ENCODE measurements at places on chromosomes 2 and 18.

- DNase-seq, result no peak
Observed at GRCh38 chr2:129753261-129753660, 226.2 kb upstream of the RAB6C start.

DNA sequence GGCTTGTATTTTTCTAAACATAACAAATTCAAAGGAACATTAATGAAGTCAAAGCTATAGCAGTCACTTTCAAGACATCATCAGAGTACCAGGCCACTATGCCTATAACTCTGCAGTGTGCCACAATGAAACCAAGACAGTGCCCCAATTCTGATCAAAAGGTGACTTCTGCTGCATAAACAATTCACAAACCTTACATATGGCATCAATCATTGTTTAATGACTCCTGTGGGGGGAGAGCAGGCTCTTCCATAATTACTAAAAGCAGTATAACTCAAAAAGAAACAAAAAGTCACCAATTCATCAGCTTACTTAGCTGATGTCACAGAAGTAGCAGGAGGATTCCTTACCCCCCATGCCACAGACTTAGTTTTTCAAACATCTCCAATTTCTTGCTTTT is 15.5 kb downstream of the LPIN2 start:
- DNase-seq, result no peak

DNA sequence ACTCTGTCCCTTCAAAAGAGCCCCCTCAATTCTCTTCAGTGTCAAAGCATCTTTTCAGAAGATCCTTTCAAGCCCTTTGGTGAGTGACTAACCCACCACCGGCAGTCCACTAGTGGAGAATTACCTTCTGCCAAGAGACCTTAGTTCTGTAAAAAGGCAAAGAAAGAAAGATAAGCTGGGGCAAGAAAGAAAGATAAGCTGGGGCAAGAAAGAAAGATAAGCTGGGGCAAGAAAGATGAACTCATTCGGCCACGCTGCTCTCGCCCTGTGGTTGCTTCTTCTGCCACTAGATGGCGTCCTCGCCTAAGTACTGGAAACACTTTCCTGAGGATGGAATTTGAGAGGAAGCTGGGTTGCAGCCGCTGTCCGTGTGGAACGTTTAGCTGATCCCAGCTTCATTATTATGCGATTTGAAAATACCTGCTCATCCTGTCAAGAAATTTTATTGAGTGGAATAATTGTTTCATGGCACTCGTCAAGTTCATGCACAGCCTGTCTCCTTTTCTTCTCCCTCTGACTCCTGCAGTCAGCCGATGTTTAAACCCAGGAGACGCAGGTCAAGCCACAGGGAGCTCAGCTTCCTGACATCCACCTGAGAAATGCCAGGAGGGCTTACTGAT is 17.3 kb upstream of the ANXA4 start:
- DNase-seq, result peak; percentile 81

- DNase-seq, result no peak
Observed at GRCh38 chr18:9730786-9731185, 22.7 kb downstream of the RAB31 start.

GRCh38 chr18:25047983-25048382 is 304.0 kb downstream of the ZNF521 start:
- no peak for DNase-seq

DNA sequence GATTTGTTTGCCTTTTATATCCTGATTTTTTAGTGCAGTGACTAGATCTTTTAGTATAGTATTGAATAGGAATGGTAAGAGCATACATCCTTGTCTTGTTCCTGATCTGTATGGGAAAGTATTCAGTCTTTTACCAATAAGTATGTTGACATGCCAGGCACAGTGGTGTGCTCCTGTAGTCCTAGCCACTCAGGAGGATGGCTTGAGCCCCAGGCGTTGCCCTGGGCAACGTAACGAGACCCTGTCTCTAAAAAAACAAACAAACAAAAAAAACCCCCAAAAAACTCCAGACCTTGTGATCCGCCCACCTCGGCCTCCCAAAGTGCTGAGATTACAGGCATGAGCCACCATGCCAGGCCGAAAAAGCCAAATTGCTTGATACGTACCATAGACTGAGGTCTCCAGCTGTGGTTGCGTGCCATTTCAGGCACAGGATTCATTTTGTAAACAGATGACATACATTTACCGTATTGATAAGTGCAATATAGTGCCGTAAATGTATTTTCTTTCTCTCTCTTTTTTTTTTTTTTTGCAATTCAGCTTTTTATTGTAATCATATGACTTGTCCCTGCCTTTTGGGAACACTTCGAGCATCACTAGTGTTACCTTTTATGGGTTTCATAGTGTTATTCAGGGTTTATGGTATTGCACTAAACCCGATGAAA is 18.5 kb downstream of the BIRC6 start:
- no peak for DNase-seq

- DNase-seq, result no peak
Observed at GRCh38 chr2:217231724-217232123, 371.9 kb upstream of the TNP1 start.

DNA sequence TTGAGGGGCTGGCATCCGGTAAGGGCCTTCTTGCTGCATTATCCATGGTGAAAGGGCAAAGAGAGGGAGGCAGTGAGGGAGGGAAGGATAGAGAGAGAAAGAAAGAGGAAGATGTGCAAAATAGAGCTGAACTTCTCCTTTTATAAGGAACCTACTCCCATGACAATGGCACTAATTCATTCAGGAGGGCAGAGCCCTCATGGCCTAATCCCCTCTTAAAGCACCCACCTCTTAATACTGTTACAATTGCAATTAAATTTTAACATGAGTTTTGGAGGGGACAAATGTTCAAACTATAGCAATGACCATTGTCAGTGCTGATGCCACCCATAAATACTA is 60.2 kb downstream of the CXCR4 start:
- DNase-seq, result no peak

DNA sequence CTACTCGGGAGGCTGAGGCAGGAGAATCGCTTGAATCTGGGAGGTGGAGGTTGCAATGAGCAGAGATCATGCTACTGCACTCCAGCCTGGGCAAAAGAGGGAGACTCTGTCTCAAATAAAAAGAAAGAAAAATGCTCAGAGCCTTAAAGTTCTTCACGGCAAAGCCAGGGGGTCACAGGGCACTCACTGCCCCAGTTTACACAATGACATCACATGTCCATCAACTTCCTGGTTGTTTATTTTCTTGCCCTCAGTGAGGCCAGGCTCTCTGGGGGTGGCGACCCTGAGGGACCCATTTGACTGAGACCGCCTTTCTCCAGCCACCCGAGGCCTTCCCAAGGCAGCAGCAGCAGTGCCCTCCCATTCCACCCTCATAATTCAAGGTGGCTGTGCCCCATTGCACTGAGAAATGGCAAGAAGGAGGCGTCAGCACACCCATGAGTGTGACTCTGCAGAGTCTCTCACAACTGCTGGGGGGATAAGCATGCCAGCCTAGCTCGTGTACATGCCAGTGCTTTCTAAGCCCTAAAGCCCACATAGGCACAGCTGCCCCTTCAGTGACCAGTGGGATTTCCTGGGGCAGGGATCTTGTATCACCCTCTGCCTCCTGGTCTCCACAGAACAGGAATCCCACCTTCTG is 50.0 kb downstream of the SFXN5 start:
- DNase-seq, result no peak

GRCh38 chr2:134712299-134712698 is 6.5 kb downstream of the TMEM163 start:
- DNase-seq, result no peak

- DNase-seq, result no peak
Observed at GRCh38 chr2:216989340-216990129, 129.7 kb upstream of the TNP1 start.

DNA sequence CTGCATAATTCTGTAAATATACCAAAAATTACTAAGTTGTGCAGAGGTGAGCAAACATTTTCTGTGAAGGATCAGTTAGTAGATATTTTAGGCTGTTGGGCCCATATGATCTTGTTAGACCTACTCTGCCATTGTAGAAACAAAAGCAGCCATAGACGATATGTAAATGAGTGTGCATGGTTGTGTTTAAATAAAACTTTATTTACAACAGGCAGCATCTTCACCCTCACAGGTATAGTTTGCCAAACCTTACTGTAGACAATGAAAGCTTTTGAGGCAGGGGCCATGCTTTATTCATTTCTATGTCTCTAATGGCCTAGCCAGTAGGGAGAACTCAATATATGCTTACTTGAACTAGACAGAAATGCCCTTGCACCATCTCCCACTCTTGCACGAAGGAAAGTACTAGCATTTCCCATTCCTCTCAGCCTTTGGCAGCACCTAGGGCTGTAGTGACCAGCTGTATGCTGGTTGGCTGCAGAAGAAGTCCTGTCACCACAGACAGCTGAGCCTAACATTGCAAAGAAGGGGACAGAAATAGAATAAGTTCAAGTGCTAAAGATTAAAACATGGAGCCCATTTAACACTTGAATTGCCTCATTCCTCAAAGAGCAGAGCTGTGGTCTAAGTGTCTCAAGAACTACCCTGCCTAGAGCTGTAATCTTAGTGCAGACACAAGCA is 305.1 kb upstream of the MGAT5 start:
- no peak for DNase-seq

GRCh38 chr2:219022616-219023015 is 18.7 kb downstream of the CFAP65 start:
- no peak for DNase-seq

DNA sequence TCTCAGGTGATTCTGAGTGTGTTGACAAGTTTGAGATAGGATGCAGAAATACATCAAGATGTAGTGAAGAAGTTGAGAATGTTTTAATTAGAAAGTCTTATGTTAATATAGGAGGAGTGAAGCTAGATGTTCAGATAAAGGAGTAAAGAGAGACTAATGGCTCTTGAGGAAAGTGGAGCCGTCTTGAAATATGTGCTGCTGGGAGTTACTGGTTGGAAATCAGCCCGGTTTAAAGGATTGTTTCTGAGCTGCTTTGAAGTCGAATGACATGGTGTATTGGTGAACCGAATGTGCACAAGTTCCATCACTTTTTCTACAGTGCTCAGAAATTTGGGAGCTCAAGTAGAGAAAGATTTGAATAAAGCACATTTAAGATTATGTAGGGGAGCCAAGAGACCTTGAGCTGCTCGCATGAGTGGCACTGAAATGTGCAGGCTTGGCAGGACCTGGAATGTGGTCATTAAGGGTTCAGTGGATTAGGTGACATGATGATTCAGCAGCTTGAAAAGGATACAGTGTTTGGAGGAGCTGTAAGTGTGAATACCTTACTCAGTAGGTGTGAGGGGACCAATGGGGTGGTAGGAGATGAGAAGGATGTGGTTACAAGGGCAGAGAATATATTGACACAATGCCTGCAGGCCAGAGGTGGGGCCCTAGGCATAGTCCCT is 68.6 kb downstream of the CAB39 start:
- DNase-seq, result no peak

All from activated naive CD4-positive, alpha-beta T cell treated with anti-CD3 and anti-CD28 coated beads, Interleukin-2, amount 50 U/mL, for 16 hours (primary cell).